Left lung (tissue), 14 donors: ENCODE measurements at places on chromosomes 2 and 18. TPM values are rescaled to one million over a fixed set of nuclear protein-coding genes. Genes with fewer than 3 reads are reported as not detected.

DNA sequence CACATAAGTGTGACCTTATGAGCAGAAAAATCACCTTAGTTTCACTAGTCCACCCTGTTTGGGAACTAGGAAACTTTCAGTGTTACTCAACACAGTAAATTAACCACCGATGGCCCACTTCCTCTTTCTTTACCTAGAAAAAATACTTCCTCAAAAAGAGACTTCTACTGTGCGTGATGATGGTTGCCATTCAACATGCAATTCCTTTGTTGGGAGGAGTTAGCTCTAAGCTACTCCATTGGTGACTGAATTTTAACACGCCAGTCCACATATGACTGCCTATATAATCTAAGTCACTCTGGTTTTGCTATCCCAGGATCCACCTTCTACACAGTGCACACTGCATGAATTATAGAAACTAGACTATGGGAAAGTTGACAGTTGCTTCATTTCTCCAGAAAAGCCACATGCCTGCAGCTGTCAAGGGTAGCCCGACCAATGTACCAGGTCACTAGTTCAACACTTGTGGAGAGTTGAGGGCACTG lies 47.8 kb upstream of the REG3G start:
- no peak overlapping the region for H3K4me3 ChIP-seq
- H3K36me3 ChIP-seq, result no peaks in the 10 kb centered on the region
- H3K4me1 ChIP-seq, result no peaks in the 10 kb centered on the region
- H3K27ac ChIP-seq, result no peak overlapping the region
- no peak for DNase-seq

IL1A gene
- 2.0 TPM for total RNA-seq

WDPCP gene
- 10.8 TPM for total RNA-seq

DNA sequence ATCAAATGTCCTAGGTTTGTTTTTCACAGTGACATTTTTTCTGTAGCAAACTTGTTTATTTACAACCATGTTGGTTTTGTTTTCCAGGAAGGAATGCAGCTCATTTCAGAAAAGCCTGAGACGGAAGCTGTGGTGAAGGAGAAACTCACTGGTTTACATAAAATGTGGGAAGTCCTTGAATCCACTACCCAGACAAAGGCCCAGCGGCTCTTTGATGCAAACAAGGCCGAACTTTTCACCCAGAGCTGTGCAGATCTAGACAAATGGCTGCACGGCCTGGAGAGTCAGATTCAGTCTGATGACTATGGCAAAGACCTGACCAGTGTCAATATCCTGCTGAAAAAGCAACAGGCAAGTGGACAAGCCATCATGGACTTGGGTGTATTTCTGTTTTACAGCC lies 79.2 kb upstream of the EML6 start:
- H3K4me3 ChIP-seq, result no peak overlapping the region
- peaks cover 90% of the 10 kb centered on the region for H3K36me3 ChIP-seq
- peaks cover 4% of the 10 kb centered on the region for H3K4me1 ChIP-seq
- no peaks in the 10 kb centered on the region for H3K27me3 ChIP-seq
- no peak overlapping the region for H3K27ac ChIP-seq
- DNase-seq, result no peak

IL37 gene
- total RNA-seq, result not detected
